AG09309 (cell line): ENCODE measurements at places on chromosomes 2 and 18.
A peak's percentile ranks its signal among the peaks of the same experiment; 100 is the strongest.

- no peak for DNase-seq
Measured at GRCh38 chr2:46764547-46764946, 151.1 kb downstream of the MCFD2 start.

DNA sequence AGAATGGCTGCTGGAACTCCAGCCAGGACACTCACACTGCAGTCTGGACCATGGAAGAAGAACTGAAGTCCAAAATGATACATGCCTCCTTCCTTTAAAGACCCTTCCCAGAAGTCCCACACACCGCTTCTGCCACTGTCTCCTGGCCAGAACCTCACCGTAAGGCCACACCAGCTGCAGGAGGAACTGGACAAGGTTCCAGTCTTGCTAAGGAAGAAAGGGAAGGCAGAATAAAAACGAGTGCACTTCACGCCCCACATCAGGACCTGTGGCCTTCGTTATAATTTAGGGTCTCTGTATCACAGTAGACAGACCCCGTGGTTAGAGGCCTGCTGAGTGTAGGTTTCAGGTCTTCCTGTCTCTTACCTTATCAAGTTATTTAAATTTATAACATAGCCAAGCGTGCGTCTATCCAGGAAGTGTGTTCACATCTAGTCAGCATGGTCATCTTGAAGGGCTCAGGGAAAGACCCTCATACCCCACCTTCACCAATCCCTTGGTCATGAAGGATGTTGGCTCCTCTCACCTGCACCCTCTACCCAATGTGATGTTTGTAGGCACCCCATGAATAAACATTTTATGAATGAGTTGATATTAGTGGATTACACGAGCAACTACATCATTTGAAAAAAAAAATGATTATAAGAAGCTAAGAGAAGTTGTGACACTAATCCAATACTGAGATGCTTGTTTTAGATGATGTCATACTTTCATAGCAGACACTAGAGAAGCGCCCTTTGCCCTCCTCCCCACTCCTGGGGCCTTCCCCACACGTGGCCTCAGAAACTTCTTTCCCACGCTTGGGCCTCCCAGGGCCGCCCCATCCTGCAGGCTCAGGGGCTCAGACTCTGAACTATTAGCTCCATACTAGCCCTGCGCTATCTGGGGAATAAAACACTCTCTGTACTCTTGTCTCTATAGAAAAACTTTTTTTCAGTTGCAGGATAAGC lies 157.6 kb downstream of the FAM210A start:
- DNase-seq: no peak

- DNase-seq: no peak
Measured at GRCh38 chr2:134457765-134458472, 204.0 kb downstream of the MGAT5 start.

DNA sequence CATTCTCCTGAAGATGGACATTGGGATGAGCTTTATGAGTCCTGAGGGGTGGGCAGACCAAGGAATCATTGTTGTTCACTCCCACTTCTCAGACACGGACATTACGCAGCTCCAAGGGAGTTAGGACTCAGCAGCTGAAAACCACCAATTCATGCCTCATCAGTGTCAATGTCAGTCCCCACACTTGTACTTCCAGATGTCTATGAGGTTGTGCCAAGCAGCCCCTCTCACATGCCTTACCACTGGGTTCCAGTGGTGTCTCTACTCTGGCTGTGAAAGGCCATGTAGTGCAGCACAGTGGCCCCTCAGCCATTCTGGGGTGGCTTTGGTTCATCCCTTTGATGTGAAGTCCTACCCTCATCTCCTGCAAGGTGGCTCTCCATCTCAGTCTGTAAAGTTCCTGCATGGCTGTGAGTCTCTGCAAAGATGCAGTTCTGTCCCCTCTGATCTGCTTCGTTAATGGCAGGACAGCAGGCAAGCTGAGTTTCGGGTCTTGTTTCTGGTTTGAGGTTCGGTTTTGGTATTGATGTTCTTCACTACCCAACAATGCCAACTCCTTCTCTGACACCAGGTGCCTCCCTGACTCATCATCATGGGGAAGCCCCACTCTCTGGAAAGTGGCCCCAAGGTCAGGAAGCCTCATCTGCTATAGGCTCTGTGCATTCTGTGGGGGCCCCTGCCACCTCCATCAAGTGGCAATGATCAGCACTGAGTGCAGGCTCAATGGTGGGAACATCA lies 14.0 kb upstream of the COL6A3 start:
- no peak for DNase-seq

- no peak for DNase-seq
Measured at GRCh38 chr18:49878567-49879270, 65.4 kb upstream of the ACAA2 start.

GRCh38 chr18:8786483-8787370 lies 81.4 kb downstream of the MTCL1 start:
- no peak for DNase-seq

- DNase-seq: no peak
Measured at GRCh38 chr2:24521975-24522639, 31.1 kb downstream of the NCOA1 start.

DNA sequence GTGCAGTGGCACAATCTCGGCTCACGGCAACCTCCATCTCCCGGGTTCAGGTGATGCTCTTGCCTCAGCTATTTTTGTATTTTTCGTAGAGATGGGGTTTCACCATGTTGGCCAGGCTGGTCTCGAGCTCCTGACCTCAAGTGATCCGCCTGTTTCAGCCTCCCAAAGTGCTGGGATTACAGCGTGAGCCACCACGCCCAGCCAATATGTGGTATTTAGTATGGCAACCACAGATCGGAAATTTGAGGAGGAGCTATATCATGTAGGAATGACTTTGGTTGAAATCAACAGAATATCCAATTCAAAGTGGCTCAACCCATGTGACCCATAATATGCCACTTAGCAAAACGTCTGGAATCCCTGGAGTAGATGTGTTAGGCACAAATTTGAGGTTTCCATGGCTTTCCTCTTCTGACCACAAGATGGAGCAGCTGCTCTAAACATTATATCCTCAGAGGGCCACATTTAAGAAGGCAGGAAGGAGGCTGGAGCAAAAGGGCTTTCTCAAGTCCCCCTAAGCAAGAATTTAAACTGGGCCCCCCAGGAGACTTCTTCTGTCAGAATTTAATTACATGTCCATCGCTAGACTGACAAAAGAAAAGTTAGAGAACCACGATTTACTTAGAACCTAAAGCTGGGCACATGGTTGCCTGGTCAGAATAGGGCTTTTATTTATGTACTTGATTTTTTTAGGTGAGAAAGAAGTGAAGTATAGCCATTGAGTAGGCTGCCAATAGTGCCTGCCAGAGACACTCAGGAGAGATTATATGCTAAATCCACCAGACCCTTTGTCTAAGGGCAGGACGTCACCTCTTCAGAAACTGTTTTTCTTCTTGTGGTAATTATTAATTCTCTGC lies 49.6 kb upstream of the ITSN2 start:
- peak; percentile 28 for DNase-seq

DNA sequence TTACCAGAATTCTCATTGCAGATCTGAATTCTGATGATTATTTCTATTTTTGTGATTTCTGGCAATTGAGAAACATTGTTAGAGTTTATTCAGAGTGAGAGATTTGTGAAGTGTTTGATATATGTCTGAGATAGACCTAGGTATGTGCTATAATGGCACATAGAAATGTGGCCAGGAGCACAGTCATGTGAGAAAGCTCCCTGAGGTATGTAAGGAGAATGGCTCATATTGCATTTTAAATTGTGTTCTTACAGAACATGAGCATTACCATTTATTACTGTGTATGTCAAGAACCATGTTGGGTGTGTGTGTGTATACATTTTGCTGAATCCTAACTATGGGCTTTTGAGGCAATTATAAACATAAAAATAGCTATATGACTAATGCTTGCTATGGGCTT lies 101.2 kb downstream of the RAPGEF4 start:
- no peak for DNase-seq

DNA sequence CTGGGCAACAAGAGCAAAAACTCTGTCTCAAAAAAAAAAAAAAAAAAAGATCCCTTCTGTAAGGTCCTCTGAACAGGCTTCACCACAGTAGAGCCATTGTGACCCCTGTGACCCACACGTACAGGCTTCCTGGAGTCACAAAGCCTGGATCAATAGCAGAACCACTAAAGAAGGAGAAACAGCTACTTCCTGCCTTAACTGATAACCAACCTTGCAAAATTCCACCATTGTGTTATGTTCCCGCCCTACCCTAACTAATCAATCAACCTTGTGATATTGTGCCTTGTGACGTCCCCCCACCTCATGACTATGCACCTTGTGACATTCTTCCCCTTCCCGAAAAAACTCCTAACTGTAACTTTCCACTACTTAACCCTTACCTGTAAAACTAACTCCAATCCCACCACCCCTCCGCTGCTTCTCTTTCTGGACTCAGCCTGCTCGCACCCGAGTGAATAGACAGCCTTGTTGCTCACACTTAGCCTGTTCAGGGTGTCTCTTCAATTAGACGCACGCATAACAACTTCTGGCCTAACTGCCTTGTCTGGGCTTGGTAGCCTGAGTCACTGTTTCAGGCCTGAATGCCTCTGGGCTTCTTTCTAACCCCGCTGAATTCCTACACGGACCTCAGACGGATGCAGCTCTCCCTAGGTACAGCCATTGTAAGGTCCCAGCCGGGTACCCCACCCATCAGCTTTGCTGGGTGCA lies 13.9 kb downstream of the SCYGR8 start:
- no peak for DNase-seq

DNA sequence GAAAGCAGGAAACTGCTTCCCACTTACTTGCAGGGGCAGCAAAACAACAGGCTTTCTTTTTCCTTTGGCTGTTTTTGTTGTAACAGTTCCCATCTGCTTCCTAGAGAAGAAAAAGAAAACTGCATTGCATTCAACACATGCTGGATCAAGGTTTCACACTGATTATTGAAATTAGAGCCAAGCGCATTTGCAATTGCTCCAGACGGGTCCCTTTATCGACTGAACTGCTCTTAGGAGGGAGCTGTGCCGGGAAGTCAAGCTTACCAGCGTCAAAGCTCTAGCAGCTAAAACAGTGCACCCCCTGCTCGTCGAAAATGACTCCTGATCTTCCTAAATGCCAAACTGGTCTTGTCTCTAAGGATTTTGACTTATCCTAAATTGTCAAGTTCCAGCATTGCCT lies 164.0 kb upstream of the SESTD1 start:
- DNase-seq: no peak

- DNase-seq: no peak
Measured at GRCh38 chr2:15701341-15701907, 109.8 kb downstream of the DDX1 start.

DNA sequence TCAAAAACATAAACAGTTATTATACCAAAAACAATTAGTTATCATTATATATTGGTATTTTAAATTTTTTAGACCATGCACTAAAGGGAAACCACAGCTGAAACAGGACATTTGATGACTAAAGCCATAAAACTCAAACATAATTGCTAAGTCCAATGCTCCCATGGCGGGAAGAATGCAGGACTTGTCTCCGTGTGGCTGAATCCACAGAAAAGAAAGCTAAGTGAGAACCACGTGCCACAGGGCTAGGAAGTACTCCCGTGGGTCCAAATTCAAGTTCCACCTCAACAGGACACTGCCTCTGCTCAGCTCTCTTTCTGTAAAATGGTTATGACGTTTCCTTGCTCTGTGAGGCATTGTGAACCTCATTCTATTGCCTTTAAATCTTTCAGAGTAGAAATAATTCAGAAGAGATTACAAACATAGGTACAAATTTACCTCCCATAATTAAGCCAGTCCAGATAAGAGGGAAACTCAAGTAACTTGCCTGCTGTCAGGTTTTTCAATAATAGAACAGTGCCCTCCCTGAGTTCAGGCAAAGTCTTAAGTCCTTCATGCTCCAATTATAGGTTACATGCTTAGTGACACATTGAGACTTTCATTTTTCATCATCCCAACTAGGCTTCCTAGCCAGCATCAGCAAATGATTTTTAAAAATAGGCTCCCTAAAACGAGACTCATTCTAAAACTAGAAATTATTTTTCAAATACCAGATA lies 36.7 kb downstream of the FTCDNL1 start:
- DNase-seq: no peak

DNA sequence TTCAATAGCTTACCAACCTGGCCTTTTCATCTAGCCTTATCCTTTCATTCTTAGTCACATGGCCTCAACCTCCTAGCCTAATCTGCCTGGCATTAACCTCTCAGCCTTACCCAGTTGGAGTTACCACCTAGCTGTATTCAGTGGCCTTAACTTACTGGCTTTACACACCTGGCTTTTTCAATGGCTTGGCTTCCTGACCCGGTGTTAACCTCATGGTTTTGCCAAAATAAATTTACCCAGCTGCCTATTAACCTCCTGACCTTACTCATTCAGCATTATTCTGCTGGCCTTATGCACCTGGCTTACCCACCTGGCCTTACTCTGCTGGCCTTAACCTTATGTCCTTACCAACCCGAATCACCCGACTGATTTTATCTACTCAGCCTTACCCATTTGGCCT lies 135.5 kb upstream of the ZSWIM2 start:
- DNase-seq: no peak

GRCh38 chr2:173199294-173199693 lies 123.6 kb downstream of the MAP3K20 start:
- no peak for DNase-seq

GRCh38 chr18:62963507-62963906 lies 248.2 kb downstream of the PHLPP1 start:
- DNase-seq: no peak

DNA sequence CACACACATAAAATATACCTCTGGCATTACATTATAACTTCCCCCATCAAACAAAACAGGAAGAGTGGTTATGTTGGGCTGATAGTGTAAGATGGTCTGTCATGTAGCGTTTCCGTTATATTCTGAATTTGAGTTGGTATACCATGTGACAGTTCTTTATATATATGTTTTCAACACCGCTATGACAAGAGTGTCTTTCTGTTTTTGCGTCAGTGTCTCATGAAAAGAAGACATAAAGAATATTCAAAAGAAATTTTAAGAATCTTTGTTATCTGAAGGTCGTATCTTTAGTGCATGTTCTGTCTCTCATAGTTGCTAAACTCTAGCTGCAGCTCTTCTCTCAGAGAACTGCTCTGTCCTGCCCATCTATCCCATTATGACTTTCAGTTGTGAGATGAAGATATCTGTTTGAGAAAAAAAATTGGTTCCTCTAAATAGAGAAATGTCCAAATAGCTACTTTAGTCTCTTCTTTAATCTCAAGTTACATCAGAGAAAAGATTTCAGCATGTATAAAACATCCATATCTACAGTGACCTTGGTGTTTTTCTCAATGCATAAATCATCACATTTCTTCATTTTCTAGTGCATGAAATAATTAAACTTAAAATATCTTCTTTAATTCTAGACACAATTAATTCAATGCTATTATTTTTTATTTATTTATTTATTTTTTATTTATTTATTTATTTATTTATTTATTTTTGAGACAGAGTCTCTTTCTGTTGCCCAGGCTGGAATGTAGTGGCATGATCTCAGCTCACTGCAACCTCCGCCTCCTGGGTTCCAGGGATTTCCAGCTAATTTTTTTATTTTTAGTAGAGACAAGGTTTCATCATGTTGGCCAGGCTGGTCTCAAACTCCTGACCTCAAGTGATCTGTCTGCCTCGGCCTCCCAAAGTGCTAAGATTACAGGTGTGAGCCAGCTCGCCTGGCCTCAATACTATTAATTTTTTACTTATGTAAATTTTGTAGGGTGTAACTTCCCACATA lies 24.3 kb upstream of the PSME4 start:
- no peak for DNase-seq

GRCh38 chr18:31058897-31059296 lies 16.4 kb upstream of the DSC3 start:
- no peak for DNase-seq
